ENCODE measurements at places on chromosomes 5 and 9.

DNA sequence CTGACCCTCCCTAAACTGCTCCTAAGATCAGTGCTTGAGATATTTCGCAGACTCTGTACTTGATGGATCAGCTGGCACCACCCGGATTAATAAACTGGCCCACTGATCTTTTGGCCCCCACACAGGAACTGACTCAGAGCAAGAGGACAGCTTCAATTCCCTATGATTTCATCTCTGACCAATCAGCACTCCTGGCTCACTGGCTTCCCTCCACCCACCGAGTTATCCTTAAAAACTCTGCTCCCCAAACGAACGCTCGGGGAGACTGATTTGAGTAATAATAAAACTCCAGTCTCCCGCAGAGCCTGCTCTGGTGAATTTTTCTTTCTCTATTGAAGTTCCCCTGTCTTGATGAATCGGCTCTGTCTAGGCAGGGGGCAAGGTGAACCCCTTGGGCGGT, 36.5 kb upstream of the CD180 start:
- DNase-seq: no peak

DNA sequence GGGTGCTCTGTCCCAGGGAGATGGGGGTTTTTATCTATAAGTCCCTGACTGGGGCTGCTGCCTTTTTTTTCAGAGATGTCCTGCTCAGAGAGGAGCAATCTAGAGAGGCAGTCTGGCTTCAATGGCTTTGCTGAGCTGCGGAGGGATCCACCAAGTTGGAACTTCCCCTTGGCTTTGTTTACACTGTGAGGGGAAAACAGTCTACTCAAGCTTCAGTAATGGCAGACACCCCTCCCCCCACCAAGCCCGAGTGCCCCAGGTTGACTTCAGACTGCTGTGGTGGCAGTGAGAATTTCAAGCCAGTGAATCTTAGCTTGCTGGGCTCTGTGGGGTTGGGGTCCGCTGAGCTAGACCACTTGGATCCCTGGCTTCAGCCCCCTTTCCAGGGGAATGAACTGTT, 375.8 kb downstream of the RAB3C start:
- DNase-seq: no peak

DNA sequence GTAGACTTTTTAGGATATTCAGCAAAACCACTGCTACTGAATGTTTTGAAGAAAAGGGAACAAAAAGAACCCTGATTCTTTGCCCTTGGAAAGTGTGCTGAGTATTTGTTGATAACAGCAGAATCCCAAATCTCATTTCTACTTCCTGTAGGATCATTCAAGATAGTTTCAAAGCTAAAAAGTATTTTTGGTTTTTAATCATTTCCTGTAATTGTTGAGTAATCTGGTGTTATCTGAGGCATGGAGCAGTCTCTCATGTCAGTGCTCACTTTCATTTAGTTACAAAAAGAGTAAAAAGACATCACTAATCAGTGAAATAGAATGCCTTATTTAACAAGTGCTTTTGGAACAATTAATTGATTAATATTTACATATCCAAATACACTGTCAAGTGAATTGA, 56.1 kb downstream of the ITGA2 start:
- DNase-seq: no peak

GRCh38 chr5:179494774-179495526, 55.4 kb upstream of the RUFY1 start:
- no peak for DNase-seq

- no peak for DNase-seq
Measured at GRCh38 chr5:128085413-128085812, 1.8 kb downstream of the SLC12A2 start.

GRCh38 chr5:168446983-168447619, 39.2 kb upstream of the RARS1 start:
- no peak for DNase-seq

GRCh38 chr5:68070591-68071281, 144.8 kb upstream of the PIK3R1 start:
- peak; percentile 29 for DNase-seq

GRCh38 chr9:99828054-99828416, 6.3 kb downstream of the NR4A3 start:
- no peak for DNase-seq

- no peak for DNase-seq
Measured at GRCh38 chr5:65612298-65612907, 11.7 kb downstream of the TRIM23 start.

- DNase-seq: no peak
Measured at GRCh38 chr5:1294835-1295649, at the start of gene TERT. Gene TERT, minus strand, starts transcription at chr5:1295068. Its CDS starts 79 bp downstream, at chr5:1294989.

DNA sequence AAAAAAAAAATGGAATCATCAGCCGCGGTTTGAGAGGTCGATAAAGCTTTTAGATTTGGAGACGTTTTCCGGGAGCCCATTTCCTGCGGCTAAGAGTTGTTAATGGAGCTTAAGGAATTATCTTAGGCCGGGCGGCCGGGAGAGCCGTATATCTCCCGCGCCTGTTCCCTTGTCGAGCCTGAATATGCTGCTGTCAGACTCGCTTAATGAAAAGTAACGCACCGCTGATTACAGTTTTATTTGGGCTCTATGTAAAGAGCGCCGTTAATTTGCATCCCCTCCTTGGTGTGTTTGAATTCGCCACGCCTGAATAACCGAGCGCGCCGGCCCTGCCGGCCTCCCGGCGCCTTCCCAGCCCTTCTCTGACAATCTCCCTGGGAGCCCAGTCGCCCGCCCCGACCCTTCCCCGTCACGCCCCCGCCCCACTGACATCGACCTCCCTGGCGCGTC, 7.9 kb downstream of the IRX4 start:
- DNase-seq: no peak

DNA sequence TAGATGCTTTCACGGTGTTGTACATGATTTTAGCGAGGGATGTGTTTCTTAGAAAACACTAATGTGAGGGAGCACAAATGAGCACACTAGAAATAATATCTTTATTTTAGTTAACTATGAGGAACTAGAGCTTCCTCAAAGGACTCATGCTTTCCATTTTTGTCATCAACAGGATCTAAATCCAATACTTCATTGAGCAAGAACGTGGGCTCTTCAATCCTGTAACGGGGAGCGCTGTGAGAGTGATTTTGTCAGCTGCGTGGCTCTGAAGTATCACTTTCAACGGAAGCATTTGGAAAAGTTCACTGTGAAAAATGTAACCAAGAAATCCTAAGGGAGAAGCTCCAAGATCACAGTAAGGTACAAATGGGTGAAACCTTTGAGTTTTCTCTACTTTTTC, 93.2 kb downstream of the LIX1 start:
- DNase-seq: no peak

GRCh38 chr5:1317921-1318565, 23.2 kb upstream of the TERT start:
- no peak for DNase-seq

GRCh38 chr5:180402716-180403115, 49.6 kb upstream of the GFPT2 start:
- DNase-seq: no peak

- no peak for DNase-seq
Measured at GRCh38 chr5:122707796-122708195, 67.1 kb upstream of the SNX2 start.

GRCh38 chr5:77210964-77211690, 647 bp downstream of the PDE8B start:
- DNase-seq: no peak

GRCh38 chr9:111691672-111692329, 30.4 kb downstream of the GNG10 start:
- peak; percentile 8 for DNase-seq

DNA sequence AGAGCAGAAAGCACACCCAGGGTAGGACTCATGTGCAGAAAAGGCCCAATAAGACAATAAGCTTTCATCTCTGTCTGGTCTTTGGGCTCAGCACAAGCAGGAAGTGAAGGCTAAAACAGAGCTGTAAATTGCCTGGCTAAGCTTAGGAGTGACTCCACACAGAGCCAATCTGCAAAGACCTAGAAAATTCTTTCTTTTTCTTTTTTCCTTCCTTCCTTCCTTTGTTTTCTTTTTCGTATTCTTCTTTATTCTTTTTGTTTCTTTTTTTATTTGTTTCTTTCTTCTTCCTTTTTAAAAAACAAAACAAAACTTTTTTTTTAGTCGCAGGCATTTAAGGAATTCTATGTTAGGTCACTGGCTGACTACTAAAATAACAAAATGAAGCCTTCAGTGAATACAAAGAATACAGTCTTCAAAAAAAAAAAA, 12.2 kb downstream of the SLC35A4 start:
- DNase-seq: no peak

- DNase-seq: peak; percentile 16
Measured at GRCh38 chr5:130333089-130333488, 428.8 kb downstream of the CHSY3 start.

DNA sequence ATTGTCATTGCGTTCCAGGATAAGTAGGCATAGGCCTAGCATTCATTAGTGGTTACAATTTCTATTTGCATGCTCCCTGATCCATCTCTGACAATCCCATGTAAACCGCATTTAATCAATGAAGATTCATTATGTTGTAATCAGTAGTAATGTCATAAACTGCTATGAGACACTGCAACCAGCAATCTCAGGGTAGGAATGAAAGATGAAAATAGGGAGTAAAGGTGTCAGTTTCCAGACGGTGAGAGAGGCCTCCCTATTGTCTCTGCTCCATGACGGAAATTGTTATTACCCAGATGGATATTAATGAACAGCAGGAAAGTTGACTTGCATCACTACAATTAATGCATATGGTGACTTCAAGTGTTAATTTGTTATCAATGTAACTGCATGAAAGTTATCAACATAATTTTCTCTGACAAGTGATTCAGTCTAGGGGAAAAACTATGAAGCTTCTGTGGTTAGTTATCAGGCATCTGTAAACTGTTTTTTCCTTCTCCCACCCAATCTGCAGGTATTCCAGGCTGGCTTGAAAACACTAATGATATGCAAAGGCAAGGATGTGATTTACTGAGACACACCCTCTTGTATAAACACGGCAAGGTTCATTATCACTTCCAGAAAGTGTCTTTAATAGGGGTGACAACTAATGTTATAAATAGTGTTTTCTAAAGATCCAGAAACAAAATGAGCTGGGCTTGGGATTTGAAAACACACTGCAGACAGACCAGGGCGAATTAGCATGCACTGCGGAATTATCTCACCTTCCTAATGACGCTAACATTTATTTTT, 73.5 kb downstream of the ZNF622 start:
- DNase-seq: no peak

- no peak for DNase-seq
Measured at GRCh38 chr5:10728679-10729078, 32.4 kb downstream of the DAP start.

- DNase-seq: no peak
Measured at GRCh38 chr9:71909887-71910649, 925 bp downstream of the ABHD17B start.

- DNase-seq: no peak
Measured at GRCh38 chr9:71966601-71967000, 55.2 kb downstream of the C9orf85 start.

- DNase-seq: no peak
Measured at GRCh38 chr5:80959768-80960442, at the start of gene RASGRF2. Gene RASGRF2, plus strand, starts transcription at chr5:80960363. Its CDS starts 376 bp downstream, at chr5:80960739.

DNA sequence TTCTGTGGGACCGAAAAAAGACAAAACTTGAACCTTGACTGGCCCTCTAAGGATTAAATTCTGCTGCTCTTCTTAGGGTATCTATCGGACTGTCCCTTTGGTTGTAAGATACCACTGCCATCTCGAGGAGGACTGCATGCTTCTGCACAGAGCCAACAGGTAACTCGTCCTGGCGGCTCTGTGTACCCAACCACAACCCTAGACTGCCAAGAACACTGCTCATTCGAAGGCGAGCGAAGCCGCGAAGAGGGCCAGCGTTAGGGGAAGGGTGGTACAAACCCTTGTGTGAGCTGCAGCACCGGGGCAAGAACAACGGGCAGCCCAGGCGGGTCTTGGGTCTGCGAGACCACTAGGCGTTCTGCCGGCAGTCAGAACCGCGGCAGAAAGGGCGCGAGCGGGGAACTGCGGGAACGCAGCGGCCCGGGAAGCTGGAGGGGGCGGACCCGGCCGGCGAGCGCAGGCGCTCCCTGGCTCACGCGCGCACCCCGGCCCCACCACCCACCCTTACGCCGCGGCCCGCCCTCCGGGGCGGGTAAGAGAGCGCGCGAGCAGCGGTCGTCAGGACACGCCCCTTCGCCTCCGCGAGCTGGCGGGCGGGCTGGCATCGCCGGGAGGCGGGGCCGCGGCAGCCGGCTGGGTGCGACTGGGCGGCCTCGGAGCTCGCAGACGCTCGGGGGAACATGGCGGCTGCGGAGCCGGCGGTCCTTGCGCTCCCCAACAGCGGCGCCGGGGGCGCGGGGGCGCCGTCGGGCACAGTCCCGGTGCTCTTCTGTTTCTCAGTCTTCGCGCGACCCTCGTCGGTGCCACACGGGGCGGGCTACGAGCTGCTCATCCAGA, at the start of gene ISOC1:
Gene ISOC1, plus strand, starts transcription at position 663 of the 837 bp plus-strand sequence. Its CDS starts 18 bp downstream, at position 681.
- DNase-seq: peak; percentile 71

DNA sequence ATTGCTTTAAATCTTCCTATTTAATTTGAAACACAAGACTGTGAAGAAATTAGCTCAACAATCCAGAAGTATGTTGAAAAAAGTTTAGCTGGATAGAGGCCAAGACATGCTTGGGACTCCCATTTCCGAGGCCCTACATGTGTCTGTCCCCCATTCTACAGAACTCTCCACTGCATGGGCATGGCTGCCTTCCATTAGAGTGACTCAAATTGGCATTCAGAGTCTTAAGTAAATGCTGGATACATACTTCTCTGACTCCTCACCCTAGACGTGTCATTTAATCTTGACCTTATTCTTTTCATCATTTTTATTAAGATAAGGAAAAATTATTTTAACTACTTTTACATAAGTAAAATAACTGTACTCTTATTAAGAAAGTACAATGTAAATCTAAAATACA, 530.4 kb upstream of the CDH9 start:
- no peak for DNase-seq

DNA sequence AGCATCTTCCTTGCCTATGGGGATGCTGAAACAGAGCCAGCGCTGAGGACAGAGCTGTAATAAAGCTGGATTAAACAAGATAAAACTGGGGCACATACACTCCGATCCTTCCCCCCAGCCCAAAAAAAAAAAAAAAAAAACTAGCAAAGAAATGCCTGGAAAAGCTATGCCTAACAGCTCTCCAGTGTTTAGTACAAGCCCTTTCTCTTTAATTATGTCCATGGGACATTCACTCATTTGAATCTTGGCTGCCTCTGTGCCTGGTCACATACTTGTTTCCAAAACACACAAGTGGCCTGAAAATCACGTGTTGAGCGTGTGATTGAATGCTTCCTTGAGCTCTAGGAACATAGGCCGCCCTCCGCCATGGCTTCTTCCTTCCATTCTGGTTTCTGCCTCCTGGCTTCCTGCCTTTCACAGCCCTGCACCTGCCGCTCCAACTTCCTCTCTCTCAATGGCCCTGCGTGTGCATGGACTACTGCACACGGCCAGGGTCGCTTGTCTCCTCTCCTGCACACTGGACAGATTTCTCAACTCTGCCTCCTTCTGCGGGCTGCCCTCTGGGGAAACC, 111.0 kb upstream of the RETREG1 start:
- DNase-seq: no peak

DNA sequence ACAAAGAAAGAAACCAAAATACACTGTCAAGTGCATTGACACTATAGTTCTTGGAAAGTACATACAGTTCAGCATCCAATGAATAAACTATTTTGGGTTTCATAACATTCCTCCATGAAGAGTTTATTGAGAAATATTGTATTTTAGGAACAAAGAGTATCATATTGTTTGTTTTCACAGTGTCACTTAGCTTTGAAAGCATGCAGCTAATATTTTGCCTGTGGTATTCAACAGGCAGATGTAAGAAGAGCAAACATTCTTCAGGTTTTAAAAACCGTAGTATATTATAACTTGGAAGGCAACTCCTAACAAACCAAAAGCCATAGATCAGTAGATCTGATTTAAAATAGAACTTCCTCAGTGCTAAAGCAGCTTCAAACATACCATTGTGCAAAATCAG, 4.5 kb downstream of the PRELID2 start:
- DNase-seq: peak; percentile 15

All from GM04504 (cell line).